ENCODE measurements at places on chromosomes 3 and 15. TPM values are rescaled to one million over a fixed set of nuclear protein-coding genes. Genes with fewer than 3 reads are reported as not detected.

DNA sequence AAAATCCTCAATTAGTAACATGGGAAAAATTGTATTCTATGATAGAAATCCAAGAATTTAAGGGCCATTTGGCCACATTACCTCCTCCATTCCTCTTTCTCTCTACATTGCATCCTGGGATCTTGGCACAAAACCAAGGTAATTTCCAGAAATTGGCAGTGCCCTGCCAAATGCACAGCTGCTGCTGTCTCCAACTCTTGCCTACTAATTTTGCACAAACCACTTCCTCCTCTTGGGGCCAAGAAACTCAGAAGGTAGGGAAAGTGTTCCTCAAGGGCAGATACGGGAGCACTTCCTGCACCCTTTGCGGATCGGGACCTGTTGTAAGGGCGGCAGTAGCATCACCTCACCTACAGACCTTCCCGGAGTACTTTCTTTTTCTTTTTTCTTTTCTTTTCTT is 57.8 kb downstream of the MAP3K13 start:
- peak; percentile 30 for DNase-seq

DNA sequence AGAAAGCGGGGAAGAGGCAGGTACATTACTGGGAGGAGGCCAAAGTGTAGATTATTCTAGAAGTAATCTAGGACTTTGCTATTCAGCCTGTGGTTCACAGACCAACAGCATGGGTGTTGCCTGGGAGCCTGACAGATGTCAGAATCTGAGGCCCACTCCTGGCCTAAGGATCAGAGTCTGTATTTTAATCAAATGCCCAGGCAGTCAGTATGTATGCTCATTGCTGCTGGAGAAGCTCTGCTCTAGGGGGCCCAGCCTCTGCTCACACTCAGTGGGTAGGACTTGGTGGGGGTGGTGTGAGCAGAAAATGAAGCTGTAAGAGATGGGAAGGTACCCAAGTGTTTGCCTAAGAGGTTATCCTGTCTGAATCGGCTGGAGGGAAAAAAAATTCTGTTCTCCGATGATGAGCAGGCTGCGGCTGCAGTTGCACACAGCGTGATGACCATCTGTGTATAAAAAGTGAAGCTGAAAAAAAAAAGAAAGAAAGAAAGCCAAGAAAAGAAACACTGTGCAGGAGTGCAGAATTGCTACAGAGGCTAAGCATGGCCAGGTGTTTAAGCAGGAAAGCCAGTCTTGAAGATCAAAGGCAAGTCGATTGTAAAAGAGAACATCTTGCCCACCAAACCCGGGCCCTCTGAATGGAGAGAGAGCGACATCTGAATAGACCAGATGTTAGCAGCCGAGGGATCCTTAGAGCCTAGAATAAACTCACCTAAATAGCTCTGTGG is 65.2 kb downstream of the EIF4E3 start:
- DNase-seq, result no peak

- DNase-seq, result no peak
Observed at GRCh38 chr3:146972726-146973125, 367.6 kb upstream of the PLSCR5 start.

GRCh38 chr15:87416591-87417257 is 839.8 kb downstream of the NTRK3 start:
- DNase-seq, result no peak

DNA sequence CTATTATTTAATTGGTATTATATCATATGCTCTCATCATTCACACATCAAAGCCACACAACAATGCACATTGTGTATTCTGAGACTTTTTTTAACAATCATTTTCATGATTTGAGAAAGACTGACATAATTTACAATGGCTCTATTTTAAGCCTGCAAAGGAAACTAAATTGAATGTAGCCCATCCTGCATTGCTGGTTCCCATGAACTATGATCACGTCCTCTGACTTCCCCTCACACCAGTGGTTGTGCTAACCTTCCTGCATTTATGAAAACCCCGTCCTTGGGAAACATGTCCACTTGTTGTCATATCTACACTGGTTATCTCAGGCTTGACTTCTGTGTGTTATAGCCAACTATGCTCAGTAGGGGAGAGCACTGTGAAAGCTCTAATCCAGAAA is 546.2 kb downstream of the MECOM start:
- no peak for DNase-seq

DNA sequence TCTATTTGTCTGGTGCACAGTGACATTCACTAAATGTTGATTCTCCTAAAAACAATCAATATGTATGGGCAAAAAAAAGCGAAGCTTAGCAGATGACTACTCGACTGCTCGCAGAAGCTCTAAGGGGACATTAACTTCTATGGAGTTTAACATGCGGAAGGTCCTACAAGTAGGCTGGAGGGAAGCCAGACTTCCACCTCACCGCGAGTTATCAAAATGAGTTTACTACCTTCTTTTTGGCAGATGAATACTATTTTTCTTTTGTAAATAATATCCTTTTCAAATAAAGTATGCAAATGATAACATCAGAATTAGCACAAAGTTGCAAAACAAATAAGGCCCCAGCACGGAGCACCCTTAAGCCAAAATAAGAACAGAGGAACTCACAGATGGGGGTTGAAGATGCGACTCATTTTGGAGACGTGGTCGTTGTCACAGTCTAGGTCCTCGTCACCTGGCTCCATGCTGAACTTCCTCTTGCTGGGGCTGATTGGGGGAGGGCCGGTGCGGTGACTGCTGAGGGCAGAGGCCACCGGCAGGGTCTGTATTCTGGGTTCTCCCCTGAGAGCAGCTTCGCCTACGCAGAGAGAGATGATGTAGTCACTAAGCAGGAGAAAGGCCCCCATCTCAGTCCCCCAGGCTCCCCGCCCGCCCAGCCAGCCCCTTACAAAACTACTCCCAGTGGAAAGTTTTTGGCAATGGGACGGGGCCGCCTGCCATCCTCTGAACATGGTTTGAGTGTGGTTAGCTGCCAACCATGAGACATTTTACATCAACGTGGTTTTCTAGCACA is 42.1 kb downstream of the VGLL4 start:
- peak; percentile 29 for DNase-seq

DNA sequence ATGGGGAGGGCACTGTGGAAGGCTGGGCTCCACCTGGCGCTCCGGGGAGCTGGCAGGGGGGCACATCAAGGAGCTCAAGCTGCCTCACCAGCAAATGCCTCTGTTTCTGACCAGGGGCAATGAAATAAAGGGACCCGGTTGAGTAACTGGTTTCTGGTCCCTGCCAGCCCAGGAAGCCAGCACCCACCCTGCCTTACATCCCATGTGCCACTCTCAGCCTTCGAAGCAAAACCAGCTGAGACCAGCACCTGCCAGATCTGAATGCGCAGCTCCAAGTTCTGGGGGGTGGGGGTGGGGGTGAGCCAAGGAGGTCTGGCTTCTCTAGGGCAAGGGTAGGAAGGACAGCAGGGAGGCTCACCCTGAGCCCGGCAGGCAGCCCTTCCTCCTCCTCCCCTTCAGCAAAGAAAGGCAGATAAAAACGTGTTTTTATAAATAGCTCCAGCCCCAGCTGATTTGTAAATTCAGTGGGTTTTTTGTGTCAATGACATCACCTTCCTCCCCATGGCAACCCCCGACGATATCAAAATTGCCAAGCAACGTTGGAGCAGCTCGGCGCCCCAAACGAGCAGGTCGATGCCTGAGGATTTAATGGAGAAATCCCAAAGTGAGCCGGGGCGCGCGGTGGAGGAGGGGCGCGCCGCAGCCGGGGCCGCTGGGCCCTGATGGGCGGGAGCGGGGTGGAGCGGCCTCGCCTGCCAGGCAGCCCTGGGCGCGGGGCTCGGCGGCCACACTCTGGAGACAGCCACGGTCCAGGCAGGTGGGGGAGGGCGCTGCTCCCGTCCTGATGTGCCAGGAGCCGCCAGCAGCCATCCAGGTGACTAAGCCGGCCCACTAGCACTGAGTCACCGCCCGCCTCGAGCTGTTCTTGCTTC is at the start of gene PAK6:
Gene PAK6, plus strand, starts transcription at position 532 of the 872 bp plus-strand sequence. CDS start 25,723 bp downstream, outside the sequence.
- peak; percentile 67 for DNase-seq

- DNase-seq, result no peak
Observed at GRCh38 chr15:88255087-88255483, 1.5 kb downstream of the NTRK3 start.

DNA sequence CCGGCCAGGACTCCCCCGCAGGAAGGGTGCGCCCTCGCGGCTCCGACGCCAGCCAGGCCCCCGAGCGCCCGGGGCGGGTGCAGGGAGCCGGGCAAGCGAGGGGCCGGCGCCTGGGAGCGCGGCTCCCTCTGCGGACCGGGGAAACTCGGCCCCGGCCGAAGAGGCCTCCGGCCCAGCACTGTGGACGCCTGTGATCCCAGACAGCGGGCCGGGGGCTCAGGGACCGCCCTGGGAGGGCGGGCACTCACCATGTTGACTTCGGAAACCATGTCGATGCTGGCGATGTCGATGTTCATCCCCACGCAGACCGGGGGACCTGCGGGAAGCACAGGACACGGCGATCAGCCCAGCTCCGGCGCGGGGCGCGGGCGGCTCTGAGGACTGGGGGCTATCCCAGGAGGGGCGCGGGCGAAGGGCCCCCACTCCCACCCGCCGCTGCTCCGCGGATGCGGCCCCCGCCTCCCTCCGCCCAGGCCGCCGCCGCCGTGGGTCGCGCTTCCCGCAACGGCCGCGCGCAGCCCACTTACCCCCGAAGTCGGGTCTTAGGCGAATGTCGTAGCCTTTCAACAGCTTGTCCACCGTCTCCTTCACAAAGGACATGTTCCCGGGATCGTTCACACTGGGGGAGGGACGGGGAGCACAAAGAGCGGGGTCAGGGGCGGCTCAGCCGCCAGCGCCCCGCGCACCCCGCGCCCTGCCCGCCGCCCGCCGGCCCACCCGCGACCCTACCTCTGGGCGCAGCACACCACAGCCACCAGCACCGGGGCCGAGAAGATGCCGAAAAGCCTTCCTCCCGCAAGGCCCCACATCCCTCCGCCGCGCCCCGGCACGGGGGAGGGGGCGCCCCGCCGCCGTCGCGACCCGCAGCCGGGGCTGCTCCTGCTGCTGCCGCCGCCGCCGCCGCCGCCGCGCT is at the start of gene GABRB3:
Gene GABRB3, minus strand, starts transcription at position 913 of the 913 bp plus-strand sequence.
- DNase-seq, result no peak

DNA sequence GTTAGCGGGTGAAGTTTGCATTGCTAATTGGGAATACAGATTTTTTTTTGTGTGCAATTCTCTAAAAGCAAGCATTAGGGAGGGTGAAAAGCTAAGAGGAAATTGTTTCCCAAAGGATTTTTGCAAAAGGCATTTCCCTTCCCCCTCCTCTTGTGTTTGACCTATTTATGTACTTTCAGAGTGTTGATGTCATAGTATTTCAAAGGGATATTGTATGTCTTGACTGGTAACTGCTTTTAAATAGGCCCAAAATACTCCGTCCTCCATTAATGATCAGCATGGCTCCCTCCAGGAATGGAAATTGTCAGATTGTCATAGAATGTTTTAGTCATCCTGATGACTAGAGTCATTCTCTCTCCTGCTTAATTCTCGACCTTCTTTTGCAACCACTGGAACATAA is 32.4 kb downstream of the TRIM71 start:
- DNase-seq, result no peak

GRCh38 chr15:25710184-25710583 is 152.9 kb downstream of the ATP10A start:
- no peak for DNase-seq

DNA sequence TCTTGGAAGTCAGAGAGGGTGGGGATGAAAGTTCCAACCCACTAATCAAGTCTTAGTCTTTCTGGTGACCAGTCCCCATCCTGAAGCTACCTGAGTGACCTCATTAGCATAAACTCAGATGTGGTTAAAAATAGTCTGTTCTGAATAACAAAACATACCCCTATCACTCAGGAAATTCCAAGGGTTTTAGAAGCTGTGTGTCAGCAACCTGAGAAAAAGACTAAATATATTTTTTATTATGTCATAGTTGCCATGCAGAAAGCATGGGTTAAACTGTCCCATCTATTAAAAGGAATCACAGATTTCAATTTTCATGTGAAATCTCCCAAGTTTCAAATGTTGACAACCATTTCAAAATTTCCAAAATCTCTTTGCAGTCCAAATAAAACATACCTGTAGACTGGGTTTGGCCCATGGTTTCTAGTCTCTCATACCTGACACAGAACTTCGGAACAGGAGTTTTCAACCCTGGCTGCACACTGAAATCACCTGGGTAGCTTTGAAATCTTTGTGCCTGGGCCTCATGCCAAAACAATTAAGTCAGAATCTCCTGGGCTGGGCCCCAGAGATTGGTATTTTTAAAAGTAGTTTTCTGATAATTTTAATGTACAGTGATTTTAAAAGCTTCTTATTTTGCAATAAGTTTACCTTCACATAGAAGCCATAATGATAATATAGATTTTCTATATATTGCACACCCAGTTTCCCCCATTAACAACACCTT is 476.3 kb downstream of the RBMS3 start:
- DNase-seq, result peak; percentile 69

- no peak for DNase-seq
Observed at GRCh38 chr15:85495544-85495943, 115.1 kb downstream of the AKAP13 start.

GRCh38 chr3:71045917-71046282 is 537.6 kb downstream of the FOXP1 start:
- DNase-seq, result no peak

- DNase-seq, result no peak
Observed at GRCh38 chr3:46912986-46913385, 35.5 kb downstream of the PTH1R start.

DNA sequence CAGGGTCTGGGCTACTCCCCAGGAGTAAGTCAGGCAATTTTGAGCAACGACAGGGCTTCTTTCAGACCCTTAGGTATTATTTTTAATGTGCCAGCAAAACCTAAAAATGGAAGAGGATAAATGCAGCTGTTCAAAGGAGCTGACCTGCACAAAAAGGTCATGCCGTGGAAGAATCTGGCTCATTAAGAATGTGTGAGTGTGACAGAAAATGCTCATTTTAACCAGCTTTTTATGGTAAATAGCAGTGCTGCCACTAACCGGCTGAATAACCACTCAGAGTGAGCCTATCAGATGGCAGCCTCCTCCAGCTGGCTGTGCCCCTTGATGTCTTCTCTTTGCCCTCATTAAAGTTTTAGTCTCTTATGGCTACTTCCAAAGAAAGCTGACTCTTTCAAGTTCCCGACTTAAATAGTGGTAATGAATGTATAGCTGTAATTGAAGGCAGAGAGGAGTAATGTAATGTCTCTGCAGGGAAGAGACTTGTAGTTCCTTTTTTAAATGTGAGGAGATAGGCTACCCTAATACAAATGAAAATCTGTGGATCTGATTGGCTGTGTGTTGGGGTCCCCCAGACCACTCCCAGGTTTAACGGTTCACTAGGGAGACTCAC is 9.5 kb upstream of the FSTL1 start:
- DNase-seq, result no peak

Gene CSPG5
- total RNA-seq, result 0.71 TPM

Gene ASB14
- total RNA-seq, result not detected

Gene TRIM42
- total RNA-seq, result not detected

Gene ANP32A
- 70.4 TPM for total RNA-seq

Gene CLDN18
- 0.26 TPM for total RNA-seq

Gene CYP1A1
- total RNA-seq, result 0.17 TPM
